H7 (cell line): ENCODE measurements at places on chromosomes 1 and 21.

DNA sequence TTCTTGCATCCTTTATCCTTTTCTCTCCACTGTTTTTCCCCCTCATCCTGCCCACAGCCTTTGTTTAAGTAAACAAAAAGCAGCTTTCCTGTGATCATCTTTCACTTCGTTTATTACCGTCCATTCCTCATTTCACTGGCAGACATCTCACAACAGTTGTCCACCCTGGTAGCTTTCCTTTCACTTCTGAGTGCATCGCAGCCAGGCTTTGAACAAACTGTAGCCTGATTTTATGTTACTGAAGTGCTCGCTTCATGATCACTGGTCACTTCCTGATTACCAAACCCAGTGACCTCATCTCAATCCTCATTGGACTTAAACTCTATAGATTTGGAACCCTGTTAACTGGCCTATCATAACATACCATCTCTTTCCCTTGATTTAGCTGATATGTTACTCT, 67.7 kb downstream of the SDCCAG8 start:
- no peak for DNase-seq

- no peak for DNase-seq
Measured at GRCh38 chr1:98133131-98133530, 212.3 kb upstream of the DPYD start.

DNA sequence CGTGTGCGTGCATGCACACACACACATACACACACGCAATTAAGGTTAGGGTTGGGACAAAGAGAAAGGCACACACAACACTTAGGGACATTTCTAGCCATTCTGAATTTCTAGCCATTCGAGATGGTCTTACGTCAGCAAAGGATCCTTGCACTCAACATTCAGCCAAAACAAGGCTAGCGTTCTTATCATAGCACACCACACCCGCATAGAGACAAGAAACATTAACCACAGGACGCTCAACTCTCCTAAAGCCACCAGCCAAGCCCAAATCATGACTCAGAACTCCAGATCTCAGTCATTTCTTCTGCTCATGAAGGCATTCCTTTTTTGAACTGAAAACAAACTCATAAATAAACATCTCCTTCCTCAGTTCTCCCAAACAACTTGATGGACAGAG, 106.8 kb downstream of the LMO4 start:
- no peak for DNase-seq

GRCh38 chr1:145711213-145711651, 4.1 kb upstream of the PDZK1 start:
- no peak for DNase-seq

- DNase-seq = no peak
Measured at GRCh38 chr1:30739601-30740000, 16.2 kb upstream of the MATN1 start.

GRCh38 chr1:153735090-153735420, 7.2 kb downstream of the INTS3 start:
- no peak for DNase-seq

DNA sequence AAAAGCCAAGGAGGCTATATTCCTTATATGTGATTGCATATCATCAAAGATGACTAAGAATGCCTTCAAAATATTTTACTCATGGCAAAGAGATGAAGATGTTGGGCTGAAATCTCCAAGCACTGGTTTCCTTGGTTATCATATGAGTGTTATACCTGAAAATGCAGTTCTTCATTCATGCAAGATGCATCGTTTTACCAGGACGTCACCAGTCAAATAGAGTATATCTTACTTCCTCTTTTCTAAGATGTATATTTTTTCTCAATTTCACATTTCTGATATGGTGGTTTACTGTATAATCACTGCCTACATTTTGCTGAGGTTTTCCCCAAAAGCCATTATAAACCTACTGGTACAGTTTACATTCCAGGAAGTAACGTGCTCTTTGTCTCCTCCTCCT, 1085.7 kb downstream of the NCAM2 start:
- DNase-seq = no peak

GRCh38 chr1:176149939-176150807, 56.9 kb downstream of the COP1 start:
- no peak for DNase-seq

DNA sequence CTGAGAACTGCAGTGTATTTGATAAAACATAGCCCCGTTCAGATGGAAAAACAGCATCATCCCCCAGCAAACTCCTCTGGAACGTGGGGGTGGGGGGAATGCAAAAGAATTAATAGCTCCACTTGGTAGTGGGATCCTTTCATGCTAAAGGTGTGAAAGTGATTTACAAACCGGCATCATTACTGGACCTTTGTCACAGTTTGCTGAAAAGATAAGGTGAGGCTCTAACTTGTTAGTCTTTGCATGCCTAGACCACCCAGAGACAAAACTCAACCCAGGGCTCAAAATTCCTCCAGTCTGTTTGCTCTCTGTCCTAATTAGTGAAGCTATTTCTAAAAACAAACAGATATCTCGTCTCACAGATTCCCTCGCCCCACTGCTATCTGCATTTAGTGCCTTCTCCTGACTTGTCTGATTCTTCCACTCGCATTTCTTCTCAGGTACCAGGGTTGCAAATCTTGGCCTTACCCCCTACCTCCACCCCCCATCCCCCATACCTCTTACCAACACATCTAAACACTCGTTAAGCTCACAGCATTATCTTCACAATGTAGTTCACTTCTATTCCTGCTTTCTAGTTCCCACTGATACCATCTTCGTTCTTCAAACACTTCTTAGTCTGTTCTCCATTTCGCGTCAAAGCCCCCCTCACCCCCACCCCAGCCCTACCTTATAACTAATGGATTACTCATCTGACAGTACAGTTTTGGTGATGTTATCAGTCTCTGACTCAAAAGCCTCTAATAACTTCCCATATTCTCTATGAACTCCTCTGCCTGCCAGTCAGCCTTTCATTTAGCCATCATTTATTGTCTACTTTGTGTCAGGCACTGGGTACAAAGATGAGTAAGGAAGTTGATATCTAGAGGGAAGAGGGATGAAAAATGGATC, 11.8 kb downstream of the IER5 start:
- DNase-seq = no peak

DNA sequence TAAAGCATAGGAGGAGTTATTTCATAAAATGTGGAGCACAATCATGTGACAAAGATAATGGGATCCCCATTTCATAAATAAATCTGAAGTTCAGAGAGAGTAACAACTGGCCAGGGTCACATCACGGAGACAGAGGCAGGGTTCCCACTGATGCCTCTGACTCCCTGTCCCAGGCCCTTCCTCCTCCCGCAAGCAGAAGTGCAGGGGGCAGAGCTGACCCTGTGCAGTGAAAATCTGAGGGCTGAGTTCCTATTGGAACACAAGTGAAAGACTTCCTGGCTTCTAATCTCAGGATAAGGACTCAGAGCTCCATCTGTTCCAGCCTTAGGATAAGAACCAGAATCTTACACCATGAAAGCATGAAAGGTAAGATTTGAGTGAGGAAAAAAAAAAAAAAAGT, 22.0 kb downstream of the SELL start:
- no peak for DNase-seq
